ENCODE measurements at places on chromosomes 6 and 20.

DNA sequence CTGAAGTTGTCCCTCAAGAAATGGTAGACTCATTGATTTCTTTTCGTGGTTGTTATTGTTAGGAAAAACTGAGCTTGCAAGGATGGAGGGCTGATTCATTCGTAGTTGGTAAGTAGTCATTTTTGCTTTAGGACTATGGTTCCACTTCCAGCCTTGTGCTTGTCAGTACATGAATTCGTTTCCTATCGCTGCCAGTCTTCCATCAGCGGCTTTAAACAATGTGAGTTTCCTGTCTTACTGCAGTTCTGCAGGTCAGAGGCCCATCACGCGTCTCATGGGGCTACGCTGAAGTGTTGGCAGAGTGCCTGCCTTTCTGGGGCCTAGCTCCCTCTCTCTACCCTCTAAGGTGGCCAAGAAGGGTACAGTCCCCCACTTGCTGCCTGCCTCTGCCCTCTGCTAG is 11.4 kb upstream of the MDFI start:
- DNase-seq: no peak

GRCh38 chr20:61053889-61054288 is 198.2 kb upstream of the CDH4 start:
- DNase-seq: no peak

DNA sequence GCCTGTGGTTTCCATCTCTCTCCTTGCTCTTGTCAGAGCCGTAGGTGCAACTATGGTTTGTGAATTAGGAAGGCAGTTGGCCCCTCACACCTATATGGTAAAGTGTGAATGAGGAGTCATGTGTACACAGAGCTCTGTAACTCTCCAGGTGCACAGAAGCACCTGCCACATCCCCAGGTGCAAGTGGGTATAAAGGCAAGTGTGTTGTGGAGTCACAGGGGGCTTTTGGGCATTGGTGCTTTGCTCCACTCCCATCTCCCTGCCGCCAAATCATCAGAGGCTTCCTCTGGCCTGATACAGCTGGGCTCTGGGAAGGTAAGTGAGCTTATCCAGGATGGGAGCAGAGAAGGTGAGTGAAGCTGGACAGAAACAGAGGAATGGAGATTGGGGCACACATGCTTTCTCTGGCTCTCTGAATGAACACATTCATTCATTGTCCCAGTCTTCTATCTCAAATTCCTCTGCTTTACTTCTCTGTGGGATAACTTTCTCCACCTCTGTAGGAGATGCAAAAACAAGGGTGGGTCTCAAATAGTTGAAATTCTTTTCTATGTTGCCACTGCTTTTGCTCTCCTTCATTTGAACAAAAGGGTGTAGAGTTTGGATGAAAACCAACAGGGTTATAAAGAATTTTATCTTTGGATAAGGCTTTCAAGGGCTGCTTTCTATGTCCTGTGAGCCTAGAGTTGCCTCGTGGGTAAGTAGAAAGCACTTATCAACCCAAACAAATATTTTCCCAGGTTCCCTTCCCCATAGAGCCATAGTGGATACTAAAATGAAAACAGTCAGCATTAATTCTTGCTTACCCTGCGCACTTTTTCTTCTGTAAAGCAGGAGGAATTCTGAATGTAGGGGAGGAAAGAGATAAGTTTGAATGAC is 45.0 kb upstream of the RIPOR2 start:
- no peak for DNase-seq

- no peak for DNase-seq
These were observed 14.4 kb upstream of the ZNF217 start for GRCh38 chr20:53608071-53608455.

DNA sequence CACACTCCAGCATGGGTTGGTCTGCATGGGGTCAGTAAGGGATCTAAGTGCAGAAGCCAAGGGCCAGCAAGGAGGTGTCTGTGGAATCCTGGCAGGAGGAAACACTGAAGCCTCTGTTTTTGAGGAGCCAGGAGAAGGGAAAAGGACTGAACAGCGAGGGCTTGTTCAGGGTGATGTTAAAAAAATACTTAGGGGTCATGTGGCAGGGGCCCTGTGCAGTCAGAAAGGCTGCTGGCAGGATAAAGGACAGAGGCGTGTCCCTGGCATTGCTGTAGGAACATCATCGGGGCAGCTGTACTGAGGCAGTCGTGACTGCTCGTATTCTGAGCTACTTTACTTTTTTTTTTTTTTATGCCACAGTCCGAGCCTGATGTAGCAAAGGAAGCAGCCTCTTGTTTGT is 127.1 kb upstream of the ZFP64 start:
- no peak for DNase-seq

GRCh38 chr6:152948150-152948768 is 34.6 kb downstream of the FBXO5 start:
- no peak for DNase-seq

GRCh38 chr20:17863577-17864292 is 104.9 kb downstream of the SNX5 start:
- no peak for DNase-seq

DNA sequence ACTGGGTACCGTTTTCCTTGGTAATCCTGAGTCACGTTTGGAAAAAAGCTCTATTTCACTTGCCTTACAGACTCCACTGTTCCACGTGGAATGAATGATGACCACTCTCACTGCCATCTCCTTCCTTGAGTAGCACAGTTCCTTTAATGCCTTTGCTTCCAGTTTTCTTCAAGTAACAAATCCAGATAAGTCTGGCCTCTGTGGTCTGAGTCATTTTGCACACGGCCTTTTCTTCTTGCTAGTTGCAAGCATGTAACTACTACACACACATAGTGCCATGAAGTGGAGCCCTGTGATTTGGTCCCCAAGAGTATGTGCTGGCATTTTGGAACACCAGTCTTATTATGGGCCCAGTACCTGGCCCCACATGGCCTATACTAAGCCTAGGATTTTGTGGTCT is 182.8 kb downstream of the SASH1 start:
- DNase-seq: no peak

DNA sequence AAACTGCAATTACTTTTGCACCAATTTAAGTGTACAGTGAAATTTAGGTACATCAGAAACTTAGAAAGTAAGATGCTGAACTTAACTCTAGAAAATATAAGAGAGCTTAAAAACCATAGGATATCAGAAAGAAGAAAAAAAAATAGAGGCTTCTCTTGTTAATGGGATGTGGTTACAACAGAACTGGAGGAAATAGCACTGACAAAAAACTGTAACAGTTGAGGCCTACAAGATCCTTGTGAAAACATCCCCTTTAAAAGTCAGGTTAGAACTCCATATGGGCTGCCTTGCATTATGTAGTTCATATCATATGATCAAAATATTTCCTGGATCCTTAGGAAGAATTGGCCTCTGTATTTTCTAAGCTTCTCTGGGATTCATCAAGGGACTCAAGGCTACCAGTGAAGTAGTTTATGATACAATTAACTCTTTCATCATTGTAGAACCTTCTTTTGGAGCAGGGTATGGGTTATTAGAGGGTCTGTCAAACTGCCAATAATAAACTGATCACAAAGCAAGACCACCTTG is 24.8 kb downstream of the MTCL3 start:
- DNase-seq: no peak

- no peak for DNase-seq
These were observed 152.2 kb downstream of the TRIM27 start for GRCh38 chr6:28771401-28772267.

DNA sequence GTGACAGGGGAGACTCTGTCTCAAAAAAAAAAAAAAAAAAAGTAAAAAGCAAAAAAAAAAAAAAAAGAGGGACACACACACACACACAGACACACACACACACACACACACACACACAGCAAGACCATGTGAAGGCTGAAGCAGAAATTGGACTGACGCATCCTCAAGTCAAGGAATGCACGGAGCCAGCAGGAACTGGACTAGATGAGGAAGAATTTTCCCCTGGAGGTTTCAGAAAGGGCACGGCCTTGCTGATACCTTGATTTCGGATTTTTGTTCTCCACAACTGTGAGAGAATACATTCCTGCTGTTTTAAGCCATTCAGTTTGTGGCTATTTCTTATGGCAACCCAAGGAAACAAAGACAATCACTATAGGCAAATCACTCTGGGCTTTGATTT is 176.9 kb upstream of the SALL4 start:
- DNase-seq: no peak

- DNase-seq: no peak
These were observed 105.4 kb upstream of the AKIRIN2 start for GRCh38 chr6:87807475-87807874.

DNA sequence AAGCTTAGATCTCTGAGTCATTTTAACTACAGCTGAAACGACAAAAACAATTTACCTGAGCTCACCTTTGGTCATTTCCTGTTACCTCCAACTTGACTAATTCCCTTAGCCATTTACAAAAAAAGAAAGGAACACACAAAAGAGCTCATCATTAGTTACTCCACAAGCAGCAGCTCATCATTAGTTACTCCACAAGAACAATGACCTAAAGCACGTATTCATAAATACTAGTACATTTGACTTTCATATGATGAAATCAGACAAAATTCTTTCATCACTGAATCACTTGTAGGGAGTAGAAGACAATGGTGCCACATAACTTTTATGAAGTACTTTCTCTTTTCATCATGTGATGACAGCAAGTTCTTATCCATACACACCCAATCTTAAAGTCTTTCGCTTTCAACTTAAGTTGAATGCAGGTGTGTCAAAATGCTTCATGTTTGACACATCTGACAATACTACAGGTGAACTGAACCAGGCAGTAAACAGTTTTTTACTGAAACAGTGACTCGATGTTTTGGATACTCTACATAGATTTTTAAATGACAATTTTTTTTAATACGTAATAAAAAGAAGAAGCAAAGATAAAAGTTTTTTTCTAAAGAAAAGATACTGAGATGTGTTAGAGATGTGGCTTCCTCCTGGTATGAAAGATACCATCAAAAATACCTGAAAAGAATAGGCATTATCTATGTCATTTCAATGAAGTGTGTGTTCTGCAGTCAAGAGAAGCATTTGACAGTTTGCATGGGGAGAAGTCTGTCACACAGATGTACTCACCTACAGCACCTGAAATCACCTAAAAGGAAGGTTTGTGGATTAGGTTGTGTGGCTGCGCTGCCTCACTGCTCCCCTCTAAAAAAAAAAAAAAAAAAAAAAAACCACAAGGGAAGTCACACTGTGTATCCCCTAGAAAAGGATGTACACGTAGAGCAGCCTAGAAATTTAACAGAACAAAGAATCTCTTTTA is 109.1 kb downstream of the PRDM1 start:
- no peak for DNase-seq

GRCh38 chr20:3165473-3166337 is 6.0 kb upstream of the FASTKD5 start:
- DNase-seq: no peak

GRCh38 chr6:105733556-105734162 is 330.8 kb upstream of the PREP start:
- DNase-seq: no peak

- DNase-seq: no peak
These were observed 53.3 kb downstream of the TRAM2 start for GRCh38 chr6:52523378-52524142.

DNA sequence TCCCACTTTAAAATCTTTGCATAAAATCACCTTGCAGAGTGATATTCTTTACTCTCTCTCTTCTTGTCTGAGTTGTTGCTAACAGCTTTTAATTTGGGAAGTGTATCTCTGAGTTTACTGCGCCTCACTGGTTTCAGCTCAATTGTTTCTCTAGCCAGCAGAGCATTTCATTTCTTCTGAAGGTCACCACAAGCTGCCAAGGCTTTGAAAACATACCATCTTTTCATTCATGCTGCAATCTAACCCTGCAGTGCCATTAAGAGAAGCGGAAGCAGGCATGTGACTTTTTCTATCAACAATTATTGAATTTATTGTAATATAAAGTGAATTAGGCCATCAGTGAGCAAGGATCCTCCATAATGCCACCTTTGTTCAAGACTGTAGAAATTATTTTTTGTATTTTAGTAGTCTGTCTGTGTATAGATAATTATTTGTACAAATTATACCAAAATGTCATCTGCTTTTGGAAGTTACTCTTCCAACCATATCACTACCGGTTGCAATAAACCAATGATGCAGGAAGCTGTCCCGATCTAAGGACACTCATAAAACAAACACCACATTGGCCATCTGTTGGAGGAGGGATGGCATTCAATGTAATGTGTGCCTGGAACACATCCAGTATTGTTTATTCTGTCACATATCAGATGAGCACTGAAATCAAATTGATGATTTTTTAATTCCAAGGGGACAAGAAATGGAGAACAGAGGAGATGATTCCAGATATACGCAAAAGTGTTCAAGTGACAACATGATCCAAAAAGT is 26.8 kb downstream of the HS3ST5 start:
- no peak for DNase-seq

DNA sequence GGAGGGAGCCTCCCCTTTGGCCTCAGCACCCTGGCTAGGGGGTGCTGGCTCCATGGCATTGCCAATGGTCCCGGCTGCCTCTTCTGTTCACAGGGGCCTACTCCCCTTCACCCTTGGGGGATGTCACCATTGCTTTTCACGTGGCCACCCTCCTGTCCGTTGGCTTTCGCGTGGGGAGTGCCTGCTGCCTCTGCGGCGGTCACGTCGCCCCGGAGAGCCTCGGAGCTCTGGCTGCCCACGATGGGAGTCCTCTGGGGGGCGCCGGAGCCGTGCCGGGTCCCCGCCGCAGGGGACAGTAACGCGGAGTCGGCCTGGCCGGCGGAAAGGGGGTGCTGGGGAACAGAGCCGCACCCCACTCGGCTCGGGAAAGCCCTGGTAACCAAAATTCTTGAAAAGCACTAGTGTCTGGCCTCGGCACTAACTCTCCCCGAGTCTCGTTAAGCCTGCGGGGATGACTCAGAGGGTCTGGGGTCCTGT is 661 bp upstream of the HEBP2 start:
- no peak for DNase-seq

DNA sequence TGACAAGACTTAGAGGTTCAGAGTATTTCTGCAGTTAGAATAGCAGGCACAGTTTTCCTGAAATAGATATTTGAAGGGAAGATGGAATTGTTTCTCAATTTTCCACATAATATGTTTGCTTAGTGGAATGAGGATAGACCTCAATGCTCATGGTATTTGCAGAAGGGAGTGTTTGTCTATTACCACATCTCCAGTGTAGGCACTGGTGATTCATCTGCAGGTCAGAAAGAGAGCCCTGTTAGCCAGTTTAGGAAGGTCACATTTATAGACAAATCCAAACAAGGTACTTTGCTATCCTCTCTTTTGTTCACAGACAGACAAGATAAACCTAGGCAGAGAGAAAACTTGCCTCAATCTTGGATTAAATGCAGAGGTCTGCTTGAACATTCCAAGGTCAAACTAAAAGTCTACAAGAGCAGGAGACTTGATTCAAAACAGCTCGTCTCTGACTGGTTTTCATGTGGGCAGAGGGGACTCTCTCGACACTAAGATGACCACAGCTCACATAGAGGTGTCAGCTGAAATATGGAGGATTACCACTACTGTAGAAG is 22.8 kb downstream of the ISM1 start:
- no peak for DNase-seq

All from cortex of kidney (tissue), 1 donor.